ENCODE measurements at places on chromosomes 13 and 19.
A peak's percentile ranks its signal among the peaks of the same experiment; 100 is the strongest.

- DNase-seq = peak; percentile 46
Observed at GRCh38 chr13:94344126-94344818, 135.2 kb downstream of the DCT start.

DNA sequence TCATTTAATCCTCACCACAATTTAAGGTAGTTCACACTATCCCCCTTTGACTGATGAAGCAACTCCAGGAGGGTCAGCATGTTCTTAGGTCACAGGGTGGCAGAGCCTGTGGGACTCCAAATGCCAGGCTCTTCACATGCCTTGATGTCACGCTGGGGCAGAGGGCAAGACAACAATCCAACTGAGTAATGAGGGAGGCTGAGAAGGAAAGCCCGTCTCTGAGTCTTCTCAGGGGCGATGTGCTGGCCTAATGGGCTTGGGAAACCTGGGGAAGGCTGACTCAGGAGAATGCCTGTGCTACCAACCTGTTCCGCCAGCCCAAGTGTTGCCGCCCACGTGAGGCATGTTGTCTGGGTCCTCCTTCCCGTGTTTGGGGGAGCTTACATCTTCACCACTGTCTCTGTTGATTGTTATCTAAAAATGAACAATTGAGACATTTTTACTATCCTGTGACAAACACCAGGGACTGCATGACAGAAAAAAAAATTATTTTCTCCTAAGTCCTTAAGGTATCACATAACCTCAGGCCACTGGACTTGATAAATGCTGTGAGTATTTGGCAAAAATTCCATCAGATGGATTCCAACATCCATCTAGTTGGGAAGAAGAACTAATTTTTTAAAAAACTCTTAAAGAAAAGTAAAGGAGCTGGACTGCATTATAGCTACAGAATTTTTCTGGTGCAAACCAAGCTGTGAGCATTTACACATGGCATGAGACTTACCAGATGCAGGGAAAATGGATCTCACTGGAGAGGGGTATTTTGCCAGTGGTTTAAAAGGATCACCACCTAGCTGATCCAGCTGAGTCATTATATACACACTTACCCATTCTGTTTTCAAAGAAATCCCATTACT, 157.5 kb downstream of the RGCC start:
- no peak for DNase-seq

DNA sequence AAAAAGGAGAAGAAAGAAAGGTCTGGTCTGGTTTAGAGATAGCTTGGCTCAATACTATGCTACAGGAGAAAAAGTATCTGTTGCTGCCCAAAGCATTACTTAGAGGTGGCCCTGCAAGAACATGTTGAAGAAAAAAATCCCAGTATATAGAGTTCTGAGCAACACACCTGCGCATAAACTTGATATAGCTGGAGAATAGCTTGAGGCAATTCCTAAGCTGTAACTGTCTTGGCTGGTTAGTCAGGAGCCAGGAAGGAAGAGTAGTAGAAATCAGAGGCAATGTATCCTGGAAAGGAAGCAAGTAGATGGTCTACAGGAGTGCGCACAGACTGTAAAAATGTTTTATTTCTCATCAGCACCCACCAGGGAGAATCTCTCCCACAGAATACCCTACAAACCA, 209.7 kb downstream of the SLITRK1 start:
- no peak for DNase-seq

GRCh38 chr13:102650444-102650843, 44.4 kb downstream of the METTL21C start:
- DNase-seq = no peak

- DNase-seq = no peak
Observed at GRCh38 chr19:5719274-5719960, 529 bp downstream of the LONP1 start.

DNA sequence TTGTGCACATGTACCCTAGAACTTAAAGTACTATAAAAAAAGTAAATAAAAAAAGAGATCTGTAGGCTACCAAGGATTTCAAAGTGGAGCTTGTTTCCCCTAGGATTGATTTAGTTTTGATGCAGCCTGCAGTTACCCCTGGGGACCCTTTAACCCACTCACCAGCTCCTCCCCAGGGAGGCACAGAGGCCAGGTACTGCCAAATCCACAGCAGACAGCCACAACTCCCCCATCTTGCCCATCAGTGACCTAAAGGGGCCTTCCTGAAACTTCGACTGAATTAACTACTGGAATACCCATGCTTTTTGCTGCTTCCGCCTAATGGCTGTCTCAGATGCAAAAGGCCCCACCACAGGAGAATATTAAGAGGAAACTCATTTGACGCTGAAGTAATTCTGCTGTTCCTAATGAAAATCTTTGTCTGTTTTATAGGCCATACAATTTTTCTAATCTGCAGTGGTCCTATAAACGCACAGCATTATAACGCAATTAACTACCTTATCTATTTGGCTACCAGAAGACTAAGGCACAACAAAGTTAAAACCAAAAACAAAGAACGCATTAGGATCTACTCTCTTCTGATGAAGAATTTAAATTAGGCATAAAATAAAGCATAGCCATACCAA, 95.0 kb downstream of the FOXO1 start:
- no peak for DNase-seq

- no peak for DNase-seq
Observed at GRCh38 chr13:40667622-40667978, 1.2 kb upstream of the FOXO1 start.

GRCh38 chr13:44843403-44843802, 145.9 kb downstream of the NUFIP1 start:
- DNase-seq = no peak

DNA sequence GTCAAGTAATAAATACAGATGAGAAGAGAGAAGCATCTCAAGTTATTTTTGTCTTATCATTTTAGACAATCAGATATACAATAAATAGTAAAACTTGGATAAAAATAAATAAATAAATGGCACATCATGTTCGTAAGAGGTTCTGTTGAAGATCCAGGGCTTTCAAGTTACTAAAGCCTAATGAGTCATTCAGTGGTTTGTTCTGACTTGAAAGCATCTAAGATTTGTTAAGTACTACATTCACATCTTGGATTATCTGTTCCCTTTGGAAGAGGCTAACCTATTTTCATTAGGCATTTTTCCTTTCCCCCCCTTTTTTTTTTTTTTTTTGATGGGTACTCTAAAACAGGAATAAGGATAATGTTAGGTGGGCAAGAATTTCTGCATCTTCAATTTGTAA, 429.3 kb downstream of the PCDH20 start:
- no peak for DNase-seq

DNA sequence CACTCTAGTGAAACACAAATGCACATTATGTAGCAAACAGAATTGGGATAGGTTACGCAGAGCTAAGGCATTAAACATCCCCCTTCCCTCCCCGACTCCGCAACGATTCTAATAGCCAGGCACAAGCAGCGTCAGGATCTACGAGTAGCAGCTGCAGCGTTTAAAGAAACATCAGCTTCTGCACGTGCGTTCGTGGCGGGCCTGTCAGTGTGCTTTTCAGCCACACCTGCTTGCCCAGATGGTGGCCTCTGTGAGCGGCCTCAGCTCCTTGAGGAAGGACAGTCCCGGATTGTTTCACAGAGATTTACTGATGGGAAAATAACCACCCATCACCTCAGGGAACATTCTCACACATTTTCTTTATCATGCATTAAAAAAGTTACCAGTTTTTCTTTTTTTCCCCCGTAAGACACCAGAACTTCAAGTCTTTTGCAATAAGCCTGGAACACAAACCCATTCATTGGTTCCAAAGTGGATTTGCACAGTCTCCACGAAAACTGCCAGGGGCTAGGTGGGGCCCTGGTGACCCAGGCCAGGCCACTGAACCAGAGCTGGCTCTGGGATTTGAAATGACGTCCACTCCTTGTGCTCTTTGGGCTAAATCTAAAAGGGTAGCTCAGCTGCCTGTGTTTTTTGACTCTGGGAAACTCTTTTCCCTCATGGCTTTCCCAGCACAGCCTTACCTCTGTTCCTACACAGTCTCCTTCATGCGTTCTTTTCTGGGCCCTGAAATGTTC, 325.5 kb downstream of the KCNRG start:
- DNase-seq = no peak

- no peak for DNase-seq
Observed at GRCh38 chr19:17229890-17230289, 3.9 kb downstream of the OCEL1 start.

DNA sequence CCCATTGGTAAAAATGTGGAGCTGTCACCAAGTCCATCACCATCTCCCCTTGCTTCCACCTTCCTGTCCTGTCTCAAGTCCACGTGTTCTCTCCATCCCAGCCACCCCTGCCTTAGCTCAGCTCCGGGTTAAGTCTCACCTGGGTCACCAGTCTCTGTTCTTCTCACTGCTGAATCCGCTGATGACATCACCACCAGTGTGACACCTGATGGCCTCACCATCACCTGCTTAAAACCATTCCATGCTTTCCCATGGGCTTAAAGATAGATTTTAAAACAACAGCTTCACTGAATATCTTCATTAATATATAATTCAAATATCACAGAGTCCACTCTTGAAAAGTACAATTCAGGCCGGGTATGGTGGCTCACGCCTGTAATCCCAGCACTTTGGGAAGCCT, 42.1 kb downstream of the RGCC start:
- DNase-seq = no peak

- no peak for DNase-seq
Observed at GRCh38 chr19:33758541-33759013, 38.1 kb upstream of the KCTD15 start.

- DNase-seq = peak; percentile 32
Observed at GRCh38 chr19:18731562-18732008, 48.1 kb downstream of the CRTC1 start.

DNA sequence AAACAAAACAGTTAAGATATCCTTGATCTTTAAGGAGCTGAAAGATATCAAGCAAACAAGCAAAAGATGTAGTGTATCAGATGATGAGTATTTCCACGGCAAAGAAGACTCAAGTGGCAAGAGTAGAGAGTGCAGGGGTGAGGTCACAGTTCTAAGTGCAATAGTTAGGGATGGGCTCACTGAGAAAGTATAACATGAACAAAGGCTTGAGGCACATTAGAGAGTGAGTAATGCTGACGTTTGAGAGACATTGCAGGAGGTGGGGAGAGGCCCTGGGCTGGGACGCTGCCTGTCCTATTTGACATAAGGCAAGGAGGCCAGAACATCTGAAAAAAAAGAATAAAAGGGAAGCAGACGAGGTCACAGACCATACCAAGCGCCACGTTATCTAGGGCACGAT, 1.4 kb downstream of the DUXA start:
- DNase-seq = no peak

- DNase-seq = no peak
Observed at GRCh38 chr13:76812206-76812897, 73.9 kb downstream of the KCTD12 start.

DNA sequence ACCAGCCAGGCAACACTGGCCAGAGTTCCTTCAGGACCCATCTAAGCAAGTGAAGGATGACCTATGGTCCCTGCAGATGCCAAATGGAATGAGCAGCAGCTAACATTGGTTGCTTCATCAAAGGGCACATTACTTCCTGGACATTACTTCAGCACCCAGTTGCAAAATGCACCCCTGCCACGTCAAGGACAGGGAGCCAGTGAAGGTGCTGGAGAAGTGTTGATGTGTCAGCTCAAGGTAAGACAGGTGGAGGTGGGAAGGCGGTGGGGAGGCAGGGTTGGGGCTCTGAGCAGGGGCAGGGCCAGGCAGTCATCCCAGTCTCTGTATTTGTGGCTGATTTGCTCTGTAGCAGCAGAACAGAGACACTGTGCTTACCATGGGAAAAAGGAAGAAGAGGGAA, 14.6 kb downstream of the CSNK1A1L start:
- DNase-seq = no peak

DNA sequence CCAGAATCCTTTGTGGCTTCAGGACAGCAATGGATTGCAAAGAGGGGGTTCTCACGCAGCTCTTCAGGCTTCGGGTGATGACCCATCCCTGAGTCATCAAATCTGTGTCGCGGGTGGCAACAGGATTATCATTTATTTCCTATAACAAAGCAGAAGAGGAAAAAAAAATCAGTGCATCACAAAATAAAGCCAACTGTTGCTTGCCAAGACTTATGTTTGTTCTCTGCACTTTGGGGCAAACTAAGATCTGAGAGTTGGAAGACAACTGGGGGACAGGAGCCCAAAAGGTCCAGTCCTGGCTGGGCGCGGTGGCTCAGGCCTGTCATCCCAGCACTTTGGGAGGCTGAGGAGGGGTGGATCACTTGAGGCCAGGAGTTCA, 6.4 kb downstream of the GNA15 start:
- no peak for DNase-seq

DNA sequence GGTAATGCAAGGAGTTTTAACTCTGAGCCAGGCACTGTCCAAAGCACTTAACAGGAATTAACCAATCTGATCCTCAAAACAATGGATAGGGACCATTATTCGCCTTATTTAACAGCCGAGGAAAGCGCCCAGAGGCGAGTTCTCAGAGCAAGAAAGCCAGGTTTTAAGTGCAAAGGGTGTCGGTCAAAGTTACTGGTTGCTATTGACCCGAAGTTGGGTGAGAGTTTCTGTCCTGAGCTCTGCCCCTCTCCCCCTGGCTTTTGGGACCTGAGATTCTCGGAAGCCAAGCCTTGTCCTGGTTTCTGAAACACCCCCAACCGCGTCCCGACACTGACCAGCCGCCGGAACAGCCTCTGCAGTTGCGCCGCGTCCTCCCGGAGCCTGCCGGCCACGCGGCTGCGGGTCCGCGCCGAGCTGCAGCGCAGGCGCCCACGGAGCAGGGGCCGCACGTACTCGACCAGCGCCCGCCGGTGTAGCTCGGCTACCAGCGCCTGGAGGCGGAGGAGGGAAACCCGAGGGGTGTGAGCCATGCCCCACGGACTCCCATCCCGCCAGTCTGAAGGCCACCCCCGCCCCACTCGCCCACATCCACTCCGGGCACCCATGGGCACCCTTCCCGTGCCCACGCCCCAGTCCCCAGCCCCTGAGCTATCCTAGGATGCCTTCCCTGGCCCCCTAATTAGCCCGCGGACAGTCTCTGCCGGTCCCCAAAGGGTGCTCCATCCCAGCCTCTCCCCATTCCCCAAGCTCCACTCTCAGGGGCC, 27.8 kb downstream of the EXOC3L2 start:
- no peak for DNase-seq

- peak; percentile 33 for DNase-seq
Observed at GRCh38 chr13:46721054-46721453, 75.9 kb downstream of the ESD start.

GRCh38 chr19:45117167-45117594, 24.2 kb downstream of the PPP1R37 start:
- DNase-seq = no peak

DNA sequence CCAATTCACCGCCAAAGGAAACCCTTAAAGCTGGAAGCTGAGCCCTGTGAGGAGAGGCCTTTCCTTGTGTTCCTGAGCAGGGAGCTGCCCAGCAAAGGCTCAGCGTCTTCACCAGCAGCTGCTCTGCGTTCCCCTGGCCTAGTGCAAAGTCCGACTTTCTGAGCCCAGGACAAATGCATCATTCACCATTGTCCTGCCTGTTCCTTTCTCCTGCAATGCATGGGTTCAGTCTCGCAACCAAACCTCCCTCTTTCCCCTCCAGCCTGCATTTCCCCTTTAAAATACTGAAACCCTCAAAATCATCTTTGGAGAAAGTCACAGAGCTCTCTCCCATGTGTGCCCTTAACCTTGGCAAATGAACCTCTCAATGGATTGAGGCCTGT, 12.9 kb upstream of the TMEM255B start:
- DNase-seq = peak; percentile 81
